ENCODE measurements at places on chromosomes 3 and 15.

DNA sequence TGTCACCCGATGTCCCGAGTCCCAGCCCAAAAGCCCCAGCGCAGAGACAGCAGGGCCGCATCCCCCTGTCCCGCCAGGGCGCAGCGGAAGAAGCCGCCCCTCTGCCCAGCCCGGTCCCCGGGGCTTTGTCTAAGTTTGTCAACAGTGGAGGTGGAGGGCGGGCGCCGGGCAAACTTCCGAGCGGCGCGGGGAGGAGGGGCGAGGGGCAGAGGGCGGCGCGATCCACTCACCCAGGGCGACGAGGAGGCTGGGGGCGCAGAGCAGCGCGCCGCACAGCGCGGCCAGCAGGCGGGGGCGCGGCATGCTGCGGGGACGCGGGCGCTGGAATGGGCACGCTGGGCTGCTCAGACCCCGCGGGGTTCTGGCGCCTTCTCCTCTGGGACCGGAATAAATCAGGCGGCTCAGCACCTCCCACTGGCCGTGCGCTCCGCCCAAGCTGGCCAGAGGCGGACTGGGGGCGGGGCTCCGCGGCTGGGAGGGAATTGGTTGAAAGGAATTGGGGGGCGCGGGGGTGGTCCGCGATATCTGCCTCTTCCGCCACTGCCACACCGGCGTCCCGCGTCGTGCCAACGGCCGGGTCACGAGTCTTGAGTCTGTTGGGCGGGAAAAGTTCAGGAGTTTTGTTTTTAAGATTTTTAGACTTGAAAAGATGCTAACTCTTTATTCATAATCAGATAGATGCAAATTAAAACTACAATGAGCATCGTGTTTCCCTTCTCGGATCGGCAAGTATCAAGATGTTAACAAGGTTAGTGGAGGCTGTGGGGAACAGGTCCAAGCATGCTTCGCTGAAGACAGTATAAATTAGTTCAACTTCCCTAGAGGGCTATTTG, at the start of gene MFGE8:
Gene MFGE8 (minus strand): TSS at position 363 of the 833 bp plus-strand sequence. CDS start 60 bp downstream, at position 303.
- peaks cover 12% of the 10 kb centered on the region for H3K36me3 ChIP-seq
- H3K4me3 ChIP-seq, result peak within 1 kb of the TSS; percentile 93
- peaks cover 26% of the 10 kb centered on the region for H3K4me1 ChIP-seq
- peak within 1 kb of the TSS; percentile 87 for H3K27ac ChIP-seq

DNA sequence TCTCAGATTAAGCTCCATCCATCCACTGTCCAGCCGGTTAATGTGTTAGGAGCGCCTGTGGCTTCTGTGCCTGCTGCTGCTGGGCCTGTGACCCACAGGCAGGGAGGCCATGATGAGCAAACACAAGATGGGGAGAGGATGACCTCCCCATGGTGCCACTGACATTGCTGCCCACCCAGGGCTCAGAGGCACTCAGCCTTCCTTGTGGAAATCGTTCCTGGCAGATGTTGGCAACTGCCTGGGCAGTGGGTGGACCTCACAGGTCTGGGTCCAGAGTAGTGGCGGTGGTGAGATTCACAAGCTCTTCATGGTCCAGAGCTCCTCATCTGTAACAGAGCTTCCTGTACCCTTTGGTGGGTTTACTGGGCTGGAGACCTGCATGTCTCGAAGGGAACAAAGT, 38.6 kb downstream of the SCN5A start:
- peaks cover 17% of the 10 kb centered on the region for H3K27me3 ChIP-seq
- no peaks in the 10 kb centered on the region for H3K4me1 ChIP-seq
- H3K36me3 ChIP-seq, result no peaks in the 10 kb centered on the region
- H3K27ac ChIP-seq, result no peak overlapping the region

DNA sequence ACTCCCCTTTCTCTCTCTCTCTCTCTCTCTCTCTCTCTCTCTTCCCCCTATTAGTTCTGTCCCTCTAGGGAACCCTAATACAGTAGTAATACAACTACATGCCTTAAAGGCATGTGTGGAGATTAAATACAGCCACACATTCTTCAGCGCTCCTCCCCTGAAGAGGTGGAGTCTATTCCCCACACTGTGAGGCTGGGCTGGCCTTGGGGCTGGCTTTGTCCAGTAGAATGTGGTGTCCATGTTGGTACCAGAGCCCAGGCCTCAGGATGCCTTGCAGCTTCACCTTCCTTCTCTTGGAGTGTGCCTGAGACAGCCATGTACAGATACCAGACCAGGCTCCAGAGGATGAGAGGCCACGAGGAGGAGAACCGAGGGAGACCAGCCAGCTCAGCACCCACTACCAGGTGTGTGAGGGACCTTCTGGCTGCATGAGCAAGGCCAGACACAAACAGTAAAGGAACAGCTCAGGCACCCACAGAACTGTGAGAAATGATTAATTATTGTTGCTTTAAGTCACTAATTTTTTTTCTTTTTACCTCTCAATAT, 10.7 kb downstream of the SLC6A20 start:
- peaks cover 7% of the 10 kb centered on the region for H3K36me3 ChIP-seq
- peak; percentile 49 for DNase-seq
- peaks cover 17% of the 10 kb centered on the region for H3K27me3 ChIP-seq
- H3K27ac ChIP-seq, result no peak overlapping the region
- H3K4me3 ChIP-seq, result no peak overlapping the region
- H3K4me1 ChIP-seq, result peaks cover 4% of the 10 kb centered on the region

DNA sequence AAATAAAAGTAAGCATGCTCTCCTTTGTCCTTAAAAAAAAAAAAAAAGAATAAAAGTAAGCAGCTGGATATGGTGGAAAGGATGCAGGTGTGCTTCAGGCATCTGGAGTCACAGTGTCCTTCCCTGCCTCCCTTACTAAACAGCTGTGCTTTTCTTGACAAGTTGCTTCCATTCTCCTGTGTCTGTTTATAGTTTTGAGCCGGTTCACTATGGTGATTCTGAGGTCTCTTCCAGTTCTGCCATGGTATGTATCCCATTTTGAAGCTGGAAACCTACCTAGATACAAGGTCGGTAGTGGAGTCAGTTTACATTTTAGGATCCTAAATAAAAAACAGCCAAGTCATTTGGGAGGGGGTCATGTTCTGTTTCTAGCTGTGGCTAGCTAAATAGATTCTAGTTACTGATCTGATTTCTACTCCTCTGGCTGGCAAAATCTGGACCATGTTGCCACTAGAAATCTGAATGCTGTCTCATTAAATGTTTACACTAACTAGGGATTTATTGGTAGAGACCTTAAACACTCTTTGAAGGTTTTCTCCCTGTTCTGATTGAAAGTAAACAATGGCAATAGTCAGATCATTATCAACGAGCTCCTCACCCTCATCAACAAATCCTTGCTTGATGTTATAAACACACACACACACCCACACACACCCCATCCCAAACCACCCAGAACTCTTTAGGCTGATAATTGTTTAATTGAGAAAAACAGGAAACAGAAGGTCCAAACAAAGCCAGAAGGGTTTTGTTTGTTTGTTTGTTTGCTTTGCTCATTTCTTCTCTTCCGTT, 7.9 kb downstream of the TNFSF10 start:
- H3K36me3 ChIP-seq, result peaks cover 6% of the 10 kb centered on the region
- peaks cover 10% of the 10 kb centered on the region for H3K4me1 ChIP-seq
- no peaks in the 10 kb centered on the region for H3K27me3 ChIP-seq

- H3K27me3 ChIP-seq, result no peaks in the 10 kb centered on the region
- peaks cover 16% of the 10 kb centered on the region for H3K4me1 ChIP-seq
- H3K27ac ChIP-seq, result peak overlapping the region; percentile 78
- peaks cover 7% of the 10 kb centered on the region for H3K36me3 ChIP-seq
- no peak for DNase-seq
- H3K4me3 ChIP-seq, result no peak overlapping the region
Measured at GRCh38 chr3:65963787-65964677, 74.7 kb downstream of the MAGI1 start.

DNA sequence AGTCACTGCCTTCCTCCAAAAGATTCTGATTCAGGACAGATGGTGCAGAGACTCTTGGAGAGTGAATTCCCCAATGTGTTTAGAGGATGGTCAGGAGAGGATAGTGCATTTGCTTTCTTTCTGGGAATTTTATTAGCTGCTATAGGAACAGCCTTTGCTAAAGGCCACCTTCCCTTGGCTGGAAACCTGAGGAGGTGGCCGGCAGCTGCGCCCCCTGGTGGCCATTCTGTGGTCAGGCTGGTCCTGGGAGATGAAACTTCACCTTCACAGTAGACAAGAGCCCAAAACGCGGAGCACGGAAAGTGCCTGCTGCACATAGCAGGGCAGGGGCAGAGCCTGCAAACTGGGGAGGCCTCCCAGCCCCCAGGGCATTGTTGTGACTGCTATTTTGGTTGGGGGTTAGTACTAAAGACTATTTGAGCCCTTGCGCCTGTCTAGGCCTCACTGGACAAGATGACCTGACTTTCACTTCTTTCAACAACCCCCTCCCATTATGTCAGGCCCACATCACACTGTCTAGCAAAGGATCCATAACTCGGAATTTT, 34.3 kb downstream of the SEC22C start:
- no peaks in the 10 kb centered on the region for H3K36me3 ChIP-seq

- H3K27me3 ChIP-seq, result peaks cover 10% of the 10 kb centered on the region
- no peaks in the 10 kb centered on the region for H3K36me3 ChIP-seq
- H3K4me3 ChIP-seq, result no peak overlapping the region
- H3K27ac ChIP-seq, result no peak overlapping the region
- no peaks in the 10 kb centered on the region for H3K4me1 ChIP-seq
Measured at GRCh38 chr3:99764377-99764776, 53.3 kb upstream of the CMSS1 start.

- H3K4me1 ChIP-seq, result no peaks in the 10 kb centered on the region
- no peak overlapping the region for H3K27ac ChIP-seq
- no peaks in the 10 kb centered on the region for H3K27me3 ChIP-seq
- peaks cover 14% of the 10 kb centered on the region for H3K36me3 ChIP-seq
- H3K4me3 ChIP-seq, result no peak overlapping the region
- DNase-seq, result no peak
Measured at GRCh38 chr3:108662142-108662738, 72.7 kb downstream of the DZIP3 start.

GRCh38 chr3:116038968-116039650, 406.2 kb downstream of the LSAMP start:
- DNase-seq, result no peak
- peaks cover 12% of the 10 kb centered on the region for H3K4me1 ChIP-seq
- H3K27ac ChIP-seq, result no peak overlapping the region
- H3K4me3 ChIP-seq, result no peak overlapping the region
- H3K36me3 ChIP-seq, result peaks cover 3% of the 10 kb centered on the region

GRCh38 chr3:38609386-38610111, 39.9 kb downstream of the SCN5A start:
- no peak overlapping the region for H3K27ac ChIP-seq
- DNase-seq, result no peak
- H3K4me1 ChIP-seq, result no peaks in the 10 kb centered on the region
- no peak overlapping the region for H3K4me3 ChIP-seq

GRCh38 chr15:78052001-78052401, 25.5 kb downstream of the TBC1D2B start:
- peaks cover 4% of the 10 kb centered on the region for H3K36me3 ChIP-seq
- no peak overlapping the region for H3K4me3 ChIP-seq
- H3K27ac ChIP-seq, result no peak overlapping the region
- H3K4me1 ChIP-seq, result peaks cover 48% of the 10 kb centered on the region
- no peak for DNase-seq
- H3K27me3 ChIP-seq, result no peaks in the 10 kb centered on the region

DNA sequence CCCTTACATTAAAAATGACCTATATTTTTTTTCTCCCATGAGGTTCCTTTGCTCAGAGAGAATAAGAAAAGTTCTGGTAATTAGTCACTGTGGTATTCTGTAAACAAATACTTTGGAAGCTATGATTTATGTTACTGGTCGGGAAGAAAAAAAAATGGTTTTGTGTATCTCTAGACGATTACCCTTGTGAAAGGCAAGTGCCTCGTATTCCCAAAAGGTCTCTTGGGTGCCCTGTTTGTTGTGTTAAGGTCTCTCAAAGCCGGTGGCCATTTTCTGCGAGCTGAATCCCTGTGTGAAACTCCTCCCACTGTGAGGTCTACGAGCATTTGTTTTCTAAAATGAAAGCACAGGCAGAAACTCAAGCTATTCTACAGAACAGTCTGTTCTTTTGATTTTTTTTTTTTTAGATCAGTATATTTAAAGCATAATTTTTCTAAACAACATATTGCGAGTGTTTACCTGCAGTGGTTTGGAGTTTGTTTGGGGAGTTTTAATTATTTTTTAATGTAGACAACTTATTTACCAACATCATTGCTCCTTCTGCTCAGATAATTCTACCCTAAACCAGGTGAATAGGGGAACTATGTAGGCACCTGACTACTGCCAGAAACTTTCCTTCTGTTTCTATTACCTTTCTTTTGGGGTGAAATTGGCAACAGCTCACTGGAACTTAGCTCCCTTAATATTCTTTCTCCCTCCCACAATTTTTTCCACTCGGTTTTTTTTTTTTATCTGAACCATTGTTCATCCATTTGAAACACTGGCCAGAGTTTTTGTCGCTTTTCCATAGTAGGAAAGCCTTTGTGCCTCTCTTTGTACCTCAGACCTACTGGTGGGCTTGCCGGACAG, 44.0 kb downstream of the ZBTB38 start:
- peaks cover 60% of the 10 kb centered on the region for H3K4me1 ChIP-seq
- H3K36me3 ChIP-seq, result peaks cover 28% of the 10 kb centered on the region
- no peaks in the 10 kb centered on the region for H3K27me3 ChIP-seq
- H3K27ac ChIP-seq, result peak overlapping the region; percentile 92
- peak overlapping the region; percentile 82 for H3K4me3 ChIP-seq

DNA sequence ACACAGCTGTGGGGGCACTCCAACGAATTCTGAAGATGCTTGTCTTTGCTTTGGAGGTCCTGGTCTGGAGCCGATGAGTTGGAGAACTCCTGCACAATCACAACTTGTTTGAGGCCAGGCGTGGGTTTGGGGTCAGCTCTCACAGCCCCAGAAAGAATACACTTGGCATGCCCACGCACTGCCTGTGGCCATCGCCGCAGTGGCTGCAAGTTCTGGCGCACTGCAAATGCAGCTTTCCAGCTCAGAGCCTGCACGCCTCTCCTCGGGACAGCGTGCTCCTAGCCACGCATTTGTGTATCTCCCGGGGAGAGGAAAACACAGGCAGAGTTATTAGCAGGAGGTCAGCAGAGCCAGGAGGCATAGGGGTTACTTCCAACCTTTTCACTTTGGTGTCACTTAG, 282.7 kb downstream of the ADAMTS17 start:
- no peak overlapping the region for H3K4me3 ChIP-seq
- H3K27ac ChIP-seq, result no peak overlapping the region
- H3K36me3 ChIP-seq, result no peaks in the 10 kb centered on the region

DNA sequence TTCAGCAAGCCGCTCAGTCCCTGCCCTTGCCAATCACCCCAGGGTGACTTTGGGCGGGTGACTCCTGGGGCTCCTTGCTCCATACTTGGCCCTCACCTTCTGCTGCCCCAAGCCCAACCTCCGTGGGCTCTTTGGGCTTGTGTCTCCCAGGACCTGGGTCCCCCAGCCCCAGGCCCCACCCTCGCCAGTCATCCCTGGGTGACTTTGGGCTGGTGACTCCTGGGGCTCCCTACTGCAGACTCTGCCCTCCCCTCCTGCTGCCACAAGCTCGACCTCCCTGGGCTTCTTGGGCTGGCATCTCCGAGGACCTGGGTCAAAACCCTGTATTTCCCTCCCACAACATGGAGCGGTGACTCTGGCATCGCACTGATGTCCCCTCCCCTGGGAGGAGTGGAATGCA, 151.5 kb downstream of the GOLGA6L4 start:
- no peak for DNase-seq
- no peak overlapping the region for H3K4me3 ChIP-seq
- H3K36me3 ChIP-seq, result no peaks in the 10 kb centered on the region
- peaks cover 20% of the 10 kb centered on the region for H3K27me3 ChIP-seq
- H3K4me1 ChIP-seq, result peaks cover 6% of the 10 kb centered on the region

GRCh38 chr15:29924750-29925149, 102.5 kb upstream of the TJP1 start:
- H3K36me3 ChIP-seq, result no peaks in the 10 kb centered on the region
- peak overlapping the region; percentile 93 for H3K27ac ChIP-seq
- peak overlapping the region; percentile 44 for H3K4me3 ChIP-seq
- H3K27me3 ChIP-seq, result no peaks in the 10 kb centered on the region
- peaks cover 25% of the 10 kb centered on the region for H3K4me1 ChIP-seq

GRCh38 chr3:182388506-182388905, 404.8 kb upstream of the ATP11B start:
- H3K27me3 ChIP-seq, result no peaks in the 10 kb centered on the region
- DNase-seq, result no peak
- H3K4me1 ChIP-seq, result no peaks in the 10 kb centered on the region
- peaks cover 7% of the 10 kb centered on the region for H3K36me3 ChIP-seq
- H3K4me3 ChIP-seq, result no peak overlapping the region
- peak overlapping the region; percentile 74 for H3K27ac ChIP-seq
